Activated CD8-positive, alpha-beta memory T cell treated with anti-CD3 and anti-CD28 coated beads for 1 hour (primary cell): ENCODE measurements at places on chromosomes 11 and 22.

GRCh38 chr22:37897807-37898206 is 8.3 kb upstream of the MICALL1 start:
- no peak for DNase-seq

DNA sequence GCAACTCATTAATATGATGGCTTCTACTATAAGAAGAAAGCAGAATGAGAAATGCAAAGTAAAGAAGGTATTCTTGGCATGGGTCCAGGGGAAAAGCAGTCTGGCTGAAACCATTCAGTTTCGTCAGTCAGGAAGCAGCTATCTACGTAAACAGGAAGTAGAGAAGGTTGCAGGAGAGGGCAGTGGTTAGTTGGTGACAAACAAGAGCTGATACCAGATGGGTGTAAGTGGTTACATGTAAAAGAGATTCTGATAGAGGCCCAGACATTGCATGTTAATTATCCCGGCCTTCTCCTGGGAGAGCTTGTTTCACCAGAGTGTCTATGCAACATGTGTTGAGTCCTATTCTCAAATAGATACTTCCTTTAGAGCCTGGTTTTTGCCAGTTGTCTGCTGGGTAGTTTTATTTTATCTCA is 58.4 kb upstream of the PSMA1 start:
- peak; percentile 57 for DNase-seq

GRCh38 chr11:75339685-75340409 is 11.6 kb downstream of the ARRB1 start:
- DNase-seq = no peak

DNA sequence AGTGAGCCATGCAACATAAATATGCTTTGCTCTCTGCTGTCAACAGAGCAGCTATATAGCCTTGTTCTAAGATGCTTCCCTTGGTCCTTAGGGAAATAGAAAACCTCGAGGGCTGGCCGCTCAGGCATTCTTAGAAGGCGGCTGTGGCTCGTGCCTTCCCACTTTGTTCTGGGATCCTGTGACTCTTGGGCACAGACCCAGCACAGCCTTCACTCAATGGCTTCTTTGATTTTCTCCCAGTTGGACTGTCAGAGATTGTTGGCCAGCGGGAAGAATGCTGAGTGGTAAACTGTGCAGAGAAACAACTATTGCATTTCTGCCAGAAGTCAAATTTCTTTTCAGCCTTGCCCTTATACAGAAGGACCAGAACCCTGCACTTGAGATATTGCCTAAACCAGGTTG is 9.5 kb upstream of the MICAL2 start:
- DNase-seq = no peak

DNA sequence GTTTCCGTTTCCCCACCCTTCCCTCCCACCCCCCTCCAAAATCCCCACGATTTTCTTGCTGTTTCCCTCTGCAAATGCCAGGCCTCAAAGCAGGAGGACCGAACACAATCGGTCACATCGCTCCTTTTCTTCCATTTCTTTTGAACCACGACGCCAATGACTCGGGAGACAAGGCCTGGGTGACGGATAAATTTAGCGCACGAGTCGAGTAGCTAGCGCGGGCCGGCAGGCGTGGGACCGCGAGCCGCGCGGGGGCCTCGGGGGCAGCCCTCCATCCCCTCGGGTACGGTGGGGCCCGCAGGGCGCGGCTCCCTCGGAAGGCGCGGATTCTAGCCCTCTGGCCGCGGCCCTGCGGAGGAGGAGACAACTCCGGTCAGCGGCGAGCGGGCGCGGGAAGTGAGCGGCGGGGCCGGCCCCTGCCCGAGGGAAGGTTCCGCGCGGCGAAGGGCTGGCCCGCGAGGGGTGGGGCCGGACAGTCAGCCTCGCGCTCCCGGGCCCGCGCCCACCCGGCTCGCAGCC is 414 bp downstream of the JOSD1 start:
- DNase-seq = no peak

- no peak for DNase-seq
These were observed 44.3 kb downstream of the POLD3 start for GRCh38 chr11:74636630-74637184.

GRCh38 chr11:12149672-12150225 is 39.4 kb downstream of the MICAL2 start:
- no peak for DNase-seq

GRCh38 chr11:69391192-69392103 is 90.0 kb upstream of the LINC01488 start:
- no peak for DNase-seq

DNA sequence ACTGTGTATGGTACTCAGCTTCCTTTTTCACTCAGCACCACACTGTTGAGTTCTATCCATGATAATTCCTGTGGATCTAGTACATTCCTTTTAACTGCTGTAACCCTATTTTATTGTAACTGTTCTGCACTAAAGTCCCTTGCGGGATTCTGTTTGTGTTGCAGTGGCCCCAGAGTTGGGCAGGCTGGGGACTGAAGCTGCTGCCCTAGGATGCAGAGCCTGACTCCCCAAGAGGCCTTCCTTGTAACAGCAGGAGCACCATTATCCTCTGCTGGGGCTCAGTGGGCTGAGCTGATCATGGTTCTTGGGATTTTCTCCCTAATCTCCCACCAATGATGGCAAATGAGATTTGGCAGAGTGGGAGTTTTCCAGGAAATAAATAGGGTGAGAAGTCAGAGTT is 77.7 kb downstream of the CABIN1 start:
- DNase-seq = no peak

GRCh38 chr11:57662893-57663292 is 5.0 kb upstream of the ZDHHC5 start:
- DNase-seq = no peak

DNA sequence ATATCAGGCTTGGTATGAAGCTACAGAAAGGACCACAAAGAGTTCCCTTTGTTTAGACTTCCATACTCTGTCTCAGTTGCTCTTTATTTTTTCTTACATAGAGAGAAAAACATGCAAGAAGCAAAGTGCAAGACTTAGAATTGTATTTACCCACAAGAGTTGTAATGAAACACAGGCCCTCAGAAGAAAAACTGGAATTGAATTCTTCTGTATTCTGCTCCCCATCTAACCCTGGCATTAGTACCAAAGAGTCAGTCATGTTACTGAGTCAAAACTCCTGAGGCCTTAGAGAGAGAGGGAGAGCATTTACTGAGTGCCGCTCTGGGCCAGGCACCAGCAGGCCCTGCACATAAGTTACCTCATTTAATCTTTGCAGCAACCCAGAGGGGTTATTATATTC is 43.9 kb upstream of the DLAT start:
- DNase-seq = no peak

DNA sequence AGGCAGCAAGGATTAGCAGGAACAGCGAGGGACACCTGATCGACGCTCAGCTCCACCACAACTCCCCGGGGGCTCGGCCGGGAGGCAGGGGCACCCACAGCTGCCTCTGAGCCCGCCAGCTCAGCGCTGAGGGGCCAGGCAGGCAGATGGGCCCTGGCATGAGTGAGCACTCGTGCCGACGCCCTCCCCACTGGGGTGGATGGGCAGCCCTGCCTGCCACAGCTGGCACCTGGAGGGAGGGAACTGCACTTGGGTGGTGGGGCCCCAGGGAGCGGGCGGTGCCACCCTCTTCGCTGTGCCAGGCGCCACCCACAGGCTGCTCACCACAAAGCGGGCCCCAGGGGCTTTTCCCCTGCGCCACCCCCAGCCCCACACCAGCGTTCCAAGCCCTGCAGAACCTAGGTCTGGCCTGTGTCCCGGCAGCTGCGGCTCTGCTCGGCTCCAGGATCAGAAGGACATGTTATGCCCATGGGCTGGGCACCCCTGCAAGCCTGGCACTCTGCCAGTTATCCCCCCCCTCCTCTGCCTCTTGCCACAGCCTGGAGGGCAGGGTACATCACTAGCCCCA is 28.8 kb downstream of the WNT7B start:
- DNase-seq = no peak

DNA sequence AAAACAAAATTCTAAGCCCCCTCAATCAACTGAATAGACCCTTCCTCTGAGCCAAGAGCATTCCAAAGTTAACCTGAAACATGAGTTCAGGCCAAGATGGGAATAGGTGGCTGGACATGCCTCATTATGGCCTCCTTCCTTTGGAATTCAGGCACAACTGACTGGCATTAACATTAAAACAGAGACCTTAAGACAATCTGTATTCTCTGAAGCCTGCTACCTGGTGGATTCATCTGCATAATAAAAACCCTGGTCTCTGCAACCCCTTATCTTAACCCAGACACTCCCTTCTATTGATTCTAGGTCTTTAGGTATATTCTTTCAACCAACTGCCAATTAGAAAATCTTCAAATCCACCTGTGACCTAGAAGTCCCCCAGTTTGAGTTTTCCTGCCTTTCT is 66.3 kb downstream of the JRKL start:
- DNase-seq = no peak

DNA sequence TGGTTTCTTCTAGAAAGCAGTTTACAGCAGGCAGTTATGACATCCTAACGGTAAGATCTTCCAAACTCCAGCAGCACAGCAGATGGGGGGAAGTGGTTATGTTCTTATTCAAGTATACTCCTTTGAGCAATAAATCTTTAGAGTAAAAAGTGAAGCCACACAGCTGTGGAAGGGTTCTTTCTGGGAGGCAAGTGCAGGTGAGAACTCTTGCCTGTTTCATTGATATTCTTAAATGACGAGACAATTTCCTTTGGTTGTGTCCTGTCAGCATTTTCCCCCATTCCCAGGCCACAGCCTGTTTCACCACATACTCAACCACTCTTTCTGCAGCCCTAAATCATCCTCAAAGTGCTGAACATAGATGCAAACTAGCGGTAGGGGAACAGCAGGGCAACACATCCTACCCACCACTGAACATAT is 207.3 kb upstream of the MTNR1B start:
- no peak for DNase-seq

DNA sequence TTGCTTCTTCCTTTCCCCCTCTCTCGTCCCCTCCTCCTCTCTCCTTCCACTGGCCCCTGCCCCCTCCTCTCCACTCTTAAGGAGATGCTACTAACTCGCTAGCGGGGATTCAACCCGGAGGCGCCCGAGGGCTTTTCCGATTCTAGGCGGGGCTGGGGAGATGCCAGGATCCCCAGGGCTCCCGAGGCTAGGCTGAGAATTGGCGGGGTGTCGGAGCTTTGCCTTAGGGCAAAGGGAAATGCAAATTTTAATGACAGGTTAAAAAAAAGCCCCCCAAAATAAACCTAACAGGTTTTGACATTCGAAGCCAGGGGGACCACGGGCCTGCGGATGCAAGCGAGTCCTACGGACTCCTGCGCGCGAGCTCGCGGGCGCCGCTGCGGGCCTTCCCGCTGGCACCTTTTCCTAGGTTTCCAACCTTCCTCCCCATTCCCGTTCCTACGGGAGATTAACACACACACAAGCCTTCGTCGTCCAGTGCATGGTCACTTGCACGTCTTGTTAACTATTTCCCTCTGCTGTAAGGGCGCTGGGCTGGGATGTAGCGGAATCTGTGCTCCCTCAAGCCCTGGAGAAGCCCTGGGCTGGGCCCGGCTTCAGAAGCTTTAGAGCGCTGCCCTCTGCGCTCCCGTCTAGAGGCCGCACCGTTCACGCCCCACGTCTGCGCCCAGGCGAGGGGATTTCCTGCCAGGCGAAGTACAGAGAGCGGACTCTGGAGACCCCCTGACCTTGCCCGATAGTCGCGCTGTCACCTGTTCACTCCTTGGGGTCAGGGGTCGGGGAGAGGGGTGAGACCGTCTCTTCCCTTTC is 729 bp upstream of the ALX4 start:
- DNase-seq = no peak

GRCh38 chr11:70633610-70634009 is 235.3 kb downstream of the CTTN start:
- DNase-seq = no peak

GRCh38 chr22:27879923-27880322 is 39.1 kb downstream of the PITPNB start:
- no peak for DNase-seq

DNA sequence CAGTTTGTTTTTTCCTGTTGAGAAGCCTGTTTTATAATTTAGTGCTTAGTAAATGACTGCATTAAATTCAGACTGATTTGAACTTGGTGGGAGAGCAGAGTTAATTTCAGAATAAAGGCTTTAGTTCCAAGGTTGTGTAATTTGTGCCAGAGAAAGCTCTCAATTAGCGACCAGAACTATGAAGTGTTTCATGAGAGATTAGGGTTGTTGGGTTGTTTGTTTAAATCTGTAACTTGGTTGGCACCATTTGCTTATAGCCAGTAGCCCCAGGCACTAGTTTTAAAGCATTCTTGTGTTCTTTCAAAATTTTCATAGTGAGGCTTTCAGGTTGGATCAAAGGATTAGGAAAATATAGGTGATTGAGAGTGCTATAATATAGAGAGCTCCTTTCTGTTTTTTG is 25.5 kb downstream of the UVRAG start:
- DNase-seq = no peak

GRCh38 chr22:40021401-40022000 is 26.7 kb downstream of the FAM83F start:
- DNase-seq = no peak

DNA sequence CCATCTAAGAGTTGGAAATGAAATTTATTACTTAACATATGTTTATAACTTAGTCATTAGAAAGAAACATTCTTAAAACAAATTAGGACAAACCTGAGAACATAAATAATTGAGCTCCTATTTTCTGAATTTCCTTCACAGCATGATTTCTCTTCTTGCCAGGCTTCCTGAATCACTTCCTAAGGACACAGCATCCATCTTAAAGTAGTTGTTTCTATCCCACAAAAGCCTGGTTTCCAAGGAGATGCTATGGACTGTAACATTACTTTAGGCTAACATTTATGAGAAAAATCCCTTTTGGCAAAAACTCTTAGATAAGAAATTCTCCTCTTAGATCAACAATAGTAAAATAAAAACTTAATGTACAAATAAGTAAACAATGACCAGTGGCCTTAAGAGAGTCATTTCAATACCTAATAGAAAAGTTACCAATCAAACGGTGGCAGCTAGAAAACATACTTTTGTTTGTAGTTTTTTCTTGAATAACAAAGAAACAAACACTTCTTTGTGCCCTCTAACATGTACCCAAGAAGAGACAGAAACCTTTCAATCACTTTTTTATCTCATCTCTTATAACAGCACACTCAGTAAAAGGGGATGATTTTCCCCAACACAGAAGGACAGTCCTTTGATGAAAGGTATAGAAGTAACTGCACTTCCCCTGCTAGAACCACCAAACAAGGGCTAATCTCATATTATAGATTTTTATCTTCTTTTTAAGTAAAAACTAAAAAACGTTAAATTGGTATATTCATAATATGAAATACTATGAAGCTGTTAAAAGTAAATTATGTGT is 74.5 kb downstream of the TTC28 start:
- no peak for DNase-seq

- DNase-seq = no peak
These were observed 11.3 kb downstream of the C11orf21 start for GRCh38 chr11:2290351-2290841.

DNA sequence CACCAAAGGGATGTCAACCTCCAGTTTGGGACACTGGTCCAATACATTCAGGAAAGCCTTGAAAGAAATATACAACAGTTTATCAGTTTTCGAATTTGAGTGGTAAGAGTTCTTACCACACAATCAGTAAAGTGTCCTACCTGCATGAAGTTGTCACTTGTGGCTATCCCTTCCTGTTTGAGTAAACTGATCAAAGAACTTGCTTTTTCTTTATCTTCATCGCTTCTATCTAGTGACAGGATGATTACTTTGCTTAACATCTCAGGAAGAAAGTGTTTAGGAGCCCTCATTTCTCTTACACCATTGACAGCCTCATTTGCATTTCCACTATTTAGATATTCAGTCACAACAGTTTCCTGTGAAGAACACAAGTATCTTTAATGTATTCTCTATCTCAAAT is 8.4 kb downstream of the EIF4G2 start:
- DNase-seq = no peak
